Activated naive CD8-positive, alpha-beta T cell treated with anti-CD3 and anti-CD28 coated beads for 36 hours (primary cell): ENCODE measurements at places on chromosomes 16 and 17.

DNA sequence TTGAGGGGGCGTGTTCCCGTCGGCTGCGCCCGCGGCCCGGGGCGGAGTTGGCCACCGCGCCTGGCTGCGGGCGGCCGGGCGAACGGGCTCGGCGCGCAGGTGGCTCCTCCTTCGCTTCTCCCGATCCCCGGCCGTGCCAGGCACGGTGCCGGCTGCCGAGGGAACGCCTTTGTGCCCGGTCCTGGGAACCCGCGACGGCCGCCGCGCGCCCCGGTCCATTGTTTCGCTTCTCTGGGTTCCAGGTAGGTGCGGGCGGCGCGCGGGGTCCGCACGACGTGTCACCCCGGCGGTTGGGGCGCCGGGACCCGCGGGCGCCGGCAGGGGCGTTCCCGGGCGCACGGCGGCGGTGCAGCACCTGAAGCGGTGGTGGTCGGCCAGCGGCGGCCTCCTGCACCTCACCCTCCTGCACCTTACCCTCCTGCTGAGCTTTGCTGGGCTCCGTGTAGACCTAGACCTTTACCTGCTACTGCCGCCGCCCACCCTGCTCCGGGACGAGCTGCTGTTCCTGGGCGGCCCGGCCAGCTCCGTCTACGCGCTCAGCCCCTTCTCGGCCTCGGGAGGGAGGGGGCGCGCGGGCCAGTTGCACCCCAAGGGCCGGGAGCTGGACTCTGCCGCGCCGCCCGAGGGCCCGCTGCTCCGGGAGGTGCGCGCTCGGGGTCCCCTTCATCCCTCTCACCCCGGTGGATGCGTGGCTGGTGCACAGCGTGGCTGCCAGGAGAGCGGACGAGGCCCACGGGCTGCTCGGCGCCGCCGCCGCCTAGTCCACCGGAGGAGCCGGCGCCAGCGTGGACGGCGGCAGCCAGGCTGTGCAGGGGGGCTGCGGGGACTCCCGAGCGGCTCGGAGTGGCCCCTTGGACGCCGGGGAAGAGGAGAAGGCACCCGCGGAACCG is 99.9 kb downstream of the EFCAB13 start:
- peak; percentile 15 for DNase-seq
- no peak overlapping the region for H3K27ac ChIP-seq
- H3K36me3 ChIP-seq: peaks cover 28% of the 10 kb centered on the region
- peaks cover 21% of the 10 kb centered on the region for H3K27me3 ChIP-seq
- H3K4me1 ChIP-seq: peaks cover 8% of the 10 kb centered on the region

DNA sequence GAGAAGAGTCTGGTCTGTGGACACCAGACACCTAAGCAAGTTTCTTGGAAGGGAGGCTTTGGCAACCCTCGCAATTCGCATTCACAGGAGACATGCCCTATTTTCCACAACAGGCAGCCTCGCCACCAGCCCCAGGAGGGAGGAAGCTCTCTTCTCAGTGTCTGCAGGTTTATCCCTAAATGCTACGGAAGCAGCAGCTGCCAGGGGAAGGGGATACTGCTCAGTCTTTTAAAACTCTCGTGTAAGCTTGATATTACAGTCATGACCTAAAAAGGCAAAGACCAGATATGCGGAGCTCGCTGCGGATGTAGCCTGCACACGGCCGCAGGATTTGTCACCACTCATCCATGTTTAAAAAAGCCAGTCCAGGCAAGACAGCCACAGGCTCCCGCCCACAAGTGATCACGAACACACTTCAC is 159.2 kb upstream of the RPH3AL start:
- no peak for DNase-seq
- no peaks in the 10 kb centered on the region for H3K36me3 ChIP-seq
- no peaks in the 10 kb centered on the region for H3K27me3 ChIP-seq
- no peaks in the 10 kb centered on the region for H3K4me1 ChIP-seq

DNA sequence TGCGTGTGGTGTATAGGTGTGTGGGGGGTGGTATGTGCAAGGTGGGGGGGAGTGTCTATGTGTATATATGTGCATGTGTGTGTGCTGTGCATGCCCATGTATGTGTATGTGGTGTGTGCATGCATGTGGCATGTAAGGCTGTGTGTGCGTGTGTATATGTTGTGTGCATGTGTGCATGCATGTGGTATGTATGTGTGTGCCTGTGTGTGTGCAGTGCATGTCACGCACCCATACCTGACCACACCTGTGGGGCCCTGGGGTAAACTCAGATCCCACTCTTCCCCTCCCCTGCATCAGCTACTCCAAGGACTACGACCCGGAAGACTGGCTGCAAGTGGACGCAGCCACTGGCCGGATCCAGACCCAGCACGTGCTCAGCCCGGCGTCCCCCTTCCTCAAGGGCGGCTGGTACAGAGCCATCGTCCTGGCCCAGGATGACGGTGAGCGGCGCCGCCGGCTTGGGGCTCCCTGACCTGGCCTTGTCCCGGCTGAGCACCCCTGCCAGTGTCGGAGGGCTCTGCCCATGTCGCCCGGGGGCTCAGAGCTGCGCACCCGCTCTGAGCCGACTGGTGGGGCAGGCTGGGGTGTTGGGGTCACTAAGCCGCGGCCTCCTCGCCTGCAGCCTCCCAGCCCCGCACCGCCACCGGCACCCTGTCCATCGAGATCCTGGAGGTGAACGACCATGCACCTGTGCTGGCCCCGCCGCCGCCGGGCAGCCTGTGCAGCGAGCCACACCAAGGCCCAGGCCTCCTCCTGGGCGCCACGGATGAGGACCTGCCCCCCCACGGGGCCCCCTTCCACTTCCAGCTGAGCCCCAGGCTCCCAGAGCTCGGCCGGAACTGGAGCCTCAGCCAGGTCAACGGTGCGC is 9.1 kb downstream of the SLC22A31 start:
- H3K27ac ChIP-seq: no peak overlapping the region
- H3K36me3 ChIP-seq: no peaks in the 10 kb centered on the region
- no peak overlapping the region for H3K4me3 ChIP-seq

DNA sequence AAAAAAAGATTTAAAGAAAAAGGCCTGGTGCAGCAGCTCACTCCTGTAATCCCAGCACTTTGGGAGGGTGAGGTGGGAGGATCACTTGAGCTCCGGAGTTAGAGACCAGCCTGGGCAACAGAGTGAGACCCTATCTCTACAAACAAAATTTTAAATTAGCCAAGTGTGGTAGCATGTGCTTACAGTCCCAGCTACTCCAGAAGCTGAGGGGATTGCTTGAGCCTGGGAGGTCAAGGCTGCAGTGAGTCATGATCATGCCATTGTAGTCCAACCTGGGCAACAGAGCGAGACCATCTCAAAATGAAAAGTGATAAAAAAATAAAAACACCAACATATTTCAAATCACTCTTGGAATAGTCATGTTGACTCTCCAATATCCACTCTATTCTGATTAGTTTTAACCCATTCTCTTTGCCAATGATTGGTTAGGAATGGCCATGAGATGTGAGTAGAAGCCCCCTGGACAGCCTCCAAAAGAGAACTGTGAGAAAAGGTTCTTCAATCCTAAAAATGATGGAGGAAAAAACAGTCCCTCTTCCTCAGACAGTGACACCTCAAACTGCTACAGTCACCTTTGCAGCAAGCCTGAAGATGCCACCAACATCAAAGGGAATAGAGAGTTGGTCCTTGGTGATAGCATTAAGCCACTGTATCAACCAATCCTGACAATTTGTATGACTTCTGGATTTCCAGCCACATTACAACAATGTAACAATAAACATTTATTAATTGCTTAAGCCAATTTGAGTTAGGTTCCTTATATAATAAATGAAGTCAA is 2.9 kb upstream of the KANSL1 start:
- peaks cover 62% of the 10 kb centered on the region for H3K4me1 ChIP-seq
- DNase-seq: no peak
- no peak overlapping the region for H3K4me3 ChIP-seq
- H3K27ac ChIP-seq: peak overlapping the region; percentile 92

- no peaks in the 10 kb centered on the region for H3K36me3 ChIP-seq
Measured at GRCh38 chr17:30212750-30213149, 22.7 kb downstream of the SLC6A4 start.

- no peak overlapping the region for H3K27ac ChIP-seq
- no peaks in the 10 kb centered on the region for H3K4me1 ChIP-seq
- no peaks in the 10 kb centered on the region for H3K36me3 ChIP-seq
- H3K27me3 ChIP-seq: no peaks in the 10 kb centered on the region
- DNase-seq: no peak
- no peak overlapping the region for H3K4me3 ChIP-seq
Measured at GRCh38 chr16:6957681-6958080, 375.0 kb upstream of the RBFOX1 start.

DNA sequence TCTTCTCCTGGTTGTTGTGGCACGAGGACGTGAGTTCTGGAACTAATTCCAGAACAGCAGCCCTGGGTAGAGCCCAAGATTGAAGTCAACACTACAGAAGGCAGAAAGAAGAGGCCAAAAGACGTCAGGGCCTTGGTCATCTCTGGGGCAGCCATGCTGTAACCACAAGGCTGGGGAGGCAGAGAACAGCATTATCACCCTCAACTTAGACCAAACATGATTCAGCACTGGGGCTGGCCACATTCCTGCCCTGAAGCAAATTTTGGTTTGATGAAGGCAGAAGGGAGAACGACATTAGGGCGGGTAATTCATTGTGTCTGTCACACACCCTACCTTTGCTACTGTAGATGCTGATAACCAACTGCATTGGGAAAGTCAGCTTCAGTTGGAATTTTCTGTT is 9.7 kb upstream of the ALOX15B start:
- H3K27me3 ChIP-seq: peaks cover 36% of the 10 kb centered on the region
- no peaks in the 10 kb centered on the region for H3K36me3 ChIP-seq
- H3K27ac ChIP-seq: no peak overlapping the region

GRCh38 chr16:23174622-23175021 is 7.9 kb upstream of the SCNN1G start:
- DNase-seq: no peak
- H3K27me3 ChIP-seq: peaks cover 82% of the 10 kb centered on the region
- H3K4me3 ChIP-seq: no peak overlapping the region

DNA sequence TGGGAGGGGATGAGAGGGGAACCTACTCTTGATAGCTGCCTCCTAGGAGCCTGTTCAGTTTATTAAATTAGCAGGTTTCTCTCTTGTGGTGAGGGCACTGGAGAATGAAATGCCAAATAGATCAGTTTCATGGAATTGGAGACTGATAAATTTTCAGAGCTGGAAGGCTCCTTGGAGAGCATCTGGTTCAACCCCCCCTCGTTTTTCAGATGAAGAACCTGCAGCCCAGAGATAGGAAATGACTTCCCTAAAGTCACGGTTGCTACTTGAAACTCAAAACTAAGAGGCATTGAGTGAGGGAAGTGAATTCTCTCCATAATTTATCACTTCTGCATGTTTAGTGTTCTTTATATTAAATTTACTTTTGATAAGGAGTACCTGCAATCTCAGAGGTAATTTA is 366.0 kb upstream of the CCL2 start:
- no peaks in the 10 kb centered on the region for H3K36me3 ChIP-seq
- no peaks in the 10 kb centered on the region for H3K4me1 ChIP-seq
- no peak overlapping the region for H3K27ac ChIP-seq

GRCh38 chr16:72604375-72604774 is 432.4 kb upstream of the PMFBP1 start:
- peaks cover 6% of the 10 kb centered on the region for H3K36me3 ChIP-seq
- no peak for DNase-seq
- H3K4me3 ChIP-seq: no peak overlapping the region
- H3K27ac ChIP-seq: no peak overlapping the region
- H3K4me1 ChIP-seq: no peaks in the 10 kb centered on the region

- no peak for DNase-seq
- no peaks in the 10 kb centered on the region for H3K4me1 ChIP-seq
- peaks cover 30% of the 10 kb centered on the region for H3K36me3 ChIP-seq
- H3K27ac ChIP-seq: no peak overlapping the region
- no peak overlapping the region for H3K4me3 ChIP-seq
Measured at GRCh38 chr17:82627405-82627804, 20.8 kb downstream of the WDR45B start.

DNA sequence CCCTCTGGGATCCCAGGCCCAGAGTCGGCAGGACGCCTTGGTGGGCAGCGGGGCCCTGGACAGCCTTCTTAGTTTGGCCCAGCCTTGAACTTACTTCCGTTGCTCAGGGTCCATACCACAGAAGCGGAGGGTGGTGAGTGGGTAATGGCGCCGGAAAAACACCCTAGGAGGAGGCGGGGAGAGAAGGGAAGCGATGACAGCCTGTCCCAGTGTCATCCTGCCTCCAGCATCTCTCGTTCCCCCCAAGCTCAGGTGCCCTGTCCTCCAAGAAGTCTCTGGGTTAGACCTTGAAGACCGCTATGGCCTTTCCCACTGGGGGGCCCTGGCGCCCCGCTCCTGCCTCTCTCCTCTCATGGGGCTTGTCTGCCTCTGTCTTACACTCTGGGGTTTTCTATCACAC is 22.9 kb downstream of the TNS4 start:
- no peak for DNase-seq
- H3K27me3 ChIP-seq: no peaks in the 10 kb centered on the region
- H3K36me3 ChIP-seq: peaks cover 7% of the 10 kb centered on the region
- H3K4me3 ChIP-seq: no peak overlapping the region
- H3K27ac ChIP-seq: no peak overlapping the region

DNA sequence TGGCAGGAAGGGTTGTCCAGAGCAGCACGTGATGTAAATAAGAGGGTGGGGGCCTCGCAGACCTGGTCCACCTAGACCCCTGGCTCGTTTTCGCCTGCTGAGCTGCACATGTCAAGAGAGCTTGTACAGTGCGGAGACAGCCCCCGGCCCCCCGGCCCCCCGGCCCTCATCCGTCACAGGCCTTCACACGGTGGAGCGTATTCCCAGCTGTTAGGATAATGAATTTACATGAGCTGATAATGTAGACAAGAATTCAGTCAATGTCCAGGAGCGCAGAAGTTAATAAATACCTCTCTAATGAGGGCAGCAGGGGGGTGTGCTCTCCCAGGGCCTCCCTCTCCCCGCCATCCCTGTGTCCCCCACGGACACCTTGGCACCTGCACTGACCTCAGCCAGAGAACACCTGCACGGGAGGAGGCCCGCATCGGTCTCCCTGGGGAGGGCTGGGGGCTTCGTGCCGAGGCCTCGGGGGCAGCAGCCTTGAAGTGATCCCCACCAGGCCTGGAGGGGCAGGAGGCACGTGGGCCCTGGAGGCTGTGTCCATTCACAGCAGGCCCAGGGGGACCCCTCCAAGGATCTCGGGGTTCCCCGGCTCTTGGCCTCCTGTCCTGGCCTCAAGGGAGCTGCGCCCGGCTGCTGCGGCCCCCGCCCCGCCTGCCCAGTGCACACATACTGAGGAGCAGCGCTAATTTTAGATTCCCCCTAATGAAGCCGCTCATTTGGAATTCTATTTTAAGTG is 14.6 kb downstream of the GSE1 start:
- H3K36me3 ChIP-seq: peaks cover 16% of the 10 kb centered on the region
- no peak for DNase-seq
- peaks cover 26% of the 10 kb centered on the region for H3K4me1 ChIP-seq
- H3K4me3 ChIP-seq: no peak overlapping the region

GRCh38 chr17:50151937-50152547 is 1.6 kb upstream of the PPP1R9B start:
- H3K4me1 ChIP-seq: peaks cover 35% of the 10 kb centered on the region
- DNase-seq: peak; percentile 58
- no peaks in the 10 kb centered on the region for H3K27me3 ChIP-seq
- peaks cover 10% of the 10 kb centered on the region for H3K36me3 ChIP-seq
- peak overlapping the region; percentile 87 for H3K4me3 ChIP-seq
- H3K27ac ChIP-seq: peak overlapping the region; percentile 95
